Vagina (tissue), 2 donors: ENCODE measurements at places on chromosomes 1 and 21.

DNA sequence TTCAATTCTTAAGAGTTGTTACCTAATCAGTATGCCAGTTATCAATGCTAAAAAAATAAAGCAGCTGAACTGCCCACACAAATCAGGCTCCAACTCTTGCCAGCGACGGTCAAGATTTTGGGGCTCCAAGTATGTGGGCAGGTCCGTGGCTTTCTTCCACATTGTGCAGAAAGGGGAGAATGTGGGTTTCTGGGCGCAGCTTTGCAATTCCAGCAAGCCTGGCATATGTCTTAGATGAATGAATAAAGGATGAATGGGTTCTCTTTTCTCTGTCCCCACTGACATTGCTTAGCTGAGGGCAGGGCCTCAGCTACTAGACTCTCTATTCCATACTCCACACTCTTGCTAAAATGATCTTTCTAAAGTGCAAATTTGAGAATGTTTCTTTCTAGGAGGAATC is 42.4 kb downstream of the NENF start:
- no peak for DNase-seq

- DNase-seq: no peak
Measured at GRCh38 chr1:31663622-31664452, 19.2 kb upstream of the PEF1 start.

DNA sequence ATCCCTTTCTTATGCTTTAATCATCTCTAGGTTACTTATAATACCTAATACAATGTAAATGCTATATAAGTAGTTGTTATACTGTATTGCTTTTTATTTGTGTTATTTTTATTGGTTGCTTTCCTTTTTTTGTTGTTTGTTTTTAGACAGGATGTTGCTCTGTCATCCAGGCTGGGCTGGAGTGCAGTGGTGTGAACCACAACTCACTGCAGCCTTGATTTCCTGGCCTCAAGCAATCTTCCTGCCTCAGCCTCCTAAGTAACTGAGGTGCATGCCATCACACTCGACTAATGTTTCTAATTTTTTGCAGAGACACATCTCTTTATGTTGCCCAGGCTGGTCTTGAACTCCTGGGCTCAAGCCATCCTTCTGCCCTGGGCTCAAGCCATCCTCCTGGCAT is 26.9 kb downstream of the KRTAP19-8 start:
- no peak for DNase-seq

DNA sequence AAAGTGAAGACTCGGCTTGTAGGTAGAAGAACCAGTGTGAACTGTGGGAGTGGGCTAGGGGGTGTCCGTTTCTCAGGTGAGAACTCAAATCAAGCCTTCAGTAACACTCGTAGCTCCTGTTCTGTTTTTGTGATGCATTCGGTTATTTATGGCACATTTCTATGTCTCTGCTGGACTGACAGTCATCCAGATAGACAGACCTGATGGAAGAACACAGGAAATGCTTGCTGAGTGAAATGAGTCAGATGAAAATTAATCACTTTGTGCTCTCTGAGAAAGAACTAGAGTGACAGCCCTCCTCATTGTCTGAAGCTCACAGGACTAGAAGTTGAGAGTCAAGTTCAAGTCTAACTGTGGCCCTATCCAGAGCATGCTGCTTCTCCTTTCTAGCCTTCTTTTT is 360.1 kb upstream of the PLXNA2 start:
- DNase-seq: no peak

- DNase-seq: no peak
Measured at GRCh38 chr1:171219346-171220080, 28.8 kb upstream of the FMO1 start.
